ENCODE measurements at places on chromosomes 16 and 17.
A peak's percentile ranks its signal among the peaks of the same experiment; 100 is the strongest.

DNA sequence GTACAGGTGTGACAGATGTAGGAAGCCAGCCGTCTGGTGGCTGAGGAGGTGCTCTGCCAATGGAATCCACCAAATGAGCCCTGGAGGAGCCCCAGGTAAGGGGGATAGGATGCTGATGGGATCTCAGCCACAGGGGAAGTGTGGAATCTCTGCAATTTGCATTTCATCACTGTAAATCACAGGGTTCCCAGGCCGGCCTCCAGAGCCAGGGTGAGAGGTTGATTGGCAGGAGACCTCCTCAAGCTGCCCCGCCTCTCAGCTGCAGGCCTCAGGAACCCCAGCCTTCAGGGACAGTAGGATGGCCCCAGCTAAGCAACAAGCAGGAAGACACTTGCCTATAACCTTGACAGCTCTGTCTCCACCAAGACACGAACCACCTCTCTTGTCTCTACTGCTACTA, 39.4 kb downstream of the RTN4RL1 start:
- DNase-seq = no peak

DNA sequence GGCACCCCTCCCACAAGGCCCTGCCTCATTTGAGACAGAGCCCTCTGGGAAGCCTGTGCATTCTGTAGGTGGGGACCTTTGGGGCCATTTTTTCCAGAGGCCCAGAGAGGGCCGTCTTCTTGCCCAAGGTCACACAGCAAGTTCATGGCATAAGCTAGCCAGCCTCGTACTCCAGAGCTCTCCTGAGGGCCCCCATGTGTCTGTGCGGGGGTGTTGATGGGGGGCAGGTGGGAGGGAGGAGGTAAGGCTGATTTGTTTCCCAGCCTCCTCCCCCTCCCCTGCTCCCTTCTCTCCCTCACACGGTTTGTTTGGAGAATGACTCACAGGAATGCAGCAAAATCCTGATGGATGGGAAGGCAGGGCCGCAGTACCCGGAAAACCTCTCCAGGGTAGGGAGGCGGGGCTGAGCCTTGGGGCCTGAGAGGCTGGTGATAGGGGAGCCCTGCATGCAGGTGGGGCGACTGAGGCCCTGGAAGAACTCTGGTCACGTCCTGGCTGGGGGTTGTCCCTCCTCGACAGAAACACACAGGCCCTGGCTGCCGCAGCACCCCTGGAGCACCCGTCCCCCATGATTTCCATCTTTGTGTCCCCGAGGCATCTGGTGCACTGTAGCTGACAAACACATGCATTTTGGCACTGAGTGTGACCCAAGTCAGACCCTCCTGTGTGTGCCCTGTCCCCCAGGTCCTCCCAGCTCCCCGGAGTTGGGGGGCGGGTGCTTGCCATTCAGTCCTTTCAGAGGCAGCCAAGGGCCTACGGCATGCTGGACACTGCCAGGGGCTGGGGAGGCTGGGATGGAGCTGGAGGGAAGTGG, 29.7 kb downstream of the RAI1 start:
- peak; percentile 66 for DNase-seq

DNA sequence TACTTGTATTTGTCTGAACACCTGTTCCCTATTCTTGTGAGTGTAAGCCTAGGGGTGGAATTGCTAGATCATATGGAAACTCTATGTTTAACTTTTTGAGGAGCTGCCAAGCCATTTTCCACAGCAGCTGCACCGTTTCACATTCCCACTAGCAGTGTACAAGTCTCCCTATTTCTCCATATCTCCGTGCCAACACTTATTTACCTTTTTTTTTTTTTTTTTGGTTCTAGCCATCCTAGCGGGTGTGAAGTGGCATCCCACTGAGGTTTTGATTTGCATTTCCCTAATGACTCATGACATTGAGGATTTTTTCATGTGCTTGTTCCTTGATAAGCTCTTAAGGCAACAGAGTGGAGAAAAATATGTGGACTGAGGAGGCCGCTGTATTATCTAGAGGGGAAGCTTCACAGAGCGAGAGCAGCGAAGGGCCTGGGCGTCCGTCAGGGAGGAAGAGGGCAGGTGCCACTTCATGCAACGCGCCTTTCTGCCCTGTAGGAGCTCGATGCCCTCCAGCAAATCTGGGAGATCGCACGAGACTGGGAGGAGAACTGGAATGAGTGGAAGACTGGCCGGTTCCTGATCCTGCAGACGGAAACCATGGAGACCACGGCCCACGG, 50.0 kb downstream of the DNAH2 start:
- no peak for DNase-seq

- no peak for DNase-seq
Observed at GRCh38 chr16:64168371-64168770, 953.5 kb downstream of the CDH11 start.

Measured in BJ (cell line).